ENCODE measurements at places on chromosomes 2 and 18.
A peak's percentile ranks its signal among the peaks of the same experiment; 100 is the strongest.

DNA sequence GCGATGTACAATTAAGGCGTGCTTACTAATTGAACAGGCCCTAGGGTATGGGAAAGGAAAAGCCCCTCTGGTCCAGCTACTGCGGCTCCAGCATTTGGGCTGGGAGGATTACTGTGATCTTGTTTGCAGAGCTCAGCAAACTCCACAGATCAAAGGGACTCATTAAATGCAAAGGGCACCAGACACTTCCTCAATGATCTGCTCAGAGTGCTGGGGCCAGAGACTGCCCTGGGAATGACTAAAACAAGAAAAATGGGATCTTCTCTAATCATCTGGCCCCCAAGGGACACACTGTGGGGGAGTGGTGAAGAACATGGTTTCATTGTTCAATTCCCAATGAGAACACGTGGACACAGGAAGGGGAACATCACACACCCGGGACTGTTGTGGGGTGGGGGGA, 85.0 kb downstream of the MARCHF4 start:
- no peak for DNase-seq

DNA sequence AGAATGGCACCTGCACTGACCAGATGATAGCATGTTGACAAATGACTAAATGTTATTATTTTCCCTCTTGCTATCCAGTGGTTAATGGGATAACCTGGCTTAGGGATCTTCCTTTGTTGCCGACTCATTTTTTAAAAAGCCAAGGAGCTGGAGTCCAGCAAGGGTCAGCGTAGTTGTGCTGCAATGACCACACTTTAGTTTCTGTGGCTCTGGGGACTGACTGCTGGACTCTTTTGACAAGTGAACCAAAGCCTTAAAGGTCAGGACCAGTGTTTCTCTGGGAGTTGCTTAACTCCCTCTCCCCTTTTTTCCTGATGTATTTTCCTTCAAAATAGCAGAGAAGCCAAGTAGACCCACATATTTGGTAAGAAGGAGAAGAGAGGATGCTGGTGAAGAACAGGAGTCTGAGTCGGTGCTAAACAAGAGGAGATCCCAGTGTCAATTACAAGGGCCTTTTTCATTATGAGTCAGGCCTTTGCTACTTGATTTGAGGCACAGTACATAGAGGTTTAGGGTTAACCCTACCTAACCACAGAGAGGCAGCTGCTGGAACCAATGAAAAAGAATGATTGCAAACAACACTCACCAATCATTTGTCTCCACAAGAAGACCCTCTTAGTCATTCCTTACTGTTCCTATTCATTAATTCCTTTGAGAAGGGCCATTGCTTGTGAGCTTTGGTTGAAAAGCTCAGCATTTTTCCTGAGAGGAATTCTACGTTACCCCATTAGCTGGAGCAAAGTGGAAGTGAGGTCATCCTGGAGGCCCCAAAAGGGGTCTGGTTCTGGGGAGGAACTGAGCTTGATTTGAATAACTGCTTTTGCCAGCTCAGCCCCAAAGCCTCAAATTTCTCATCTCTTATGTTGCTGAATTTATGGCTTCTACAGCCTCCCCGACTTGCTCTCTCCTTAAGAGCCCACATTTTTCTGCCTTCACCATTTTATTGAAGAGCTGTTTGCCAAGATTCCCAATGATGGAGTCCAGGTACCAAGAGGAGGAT, 137.6 kb upstream of the HNMT start:
- no peak for DNase-seq

- DNase-seq: peak; percentile 71
Observed at GRCh38 chr2:232875256-232876121, 5.4 kb downstream of the SNORC start.

DNA sequence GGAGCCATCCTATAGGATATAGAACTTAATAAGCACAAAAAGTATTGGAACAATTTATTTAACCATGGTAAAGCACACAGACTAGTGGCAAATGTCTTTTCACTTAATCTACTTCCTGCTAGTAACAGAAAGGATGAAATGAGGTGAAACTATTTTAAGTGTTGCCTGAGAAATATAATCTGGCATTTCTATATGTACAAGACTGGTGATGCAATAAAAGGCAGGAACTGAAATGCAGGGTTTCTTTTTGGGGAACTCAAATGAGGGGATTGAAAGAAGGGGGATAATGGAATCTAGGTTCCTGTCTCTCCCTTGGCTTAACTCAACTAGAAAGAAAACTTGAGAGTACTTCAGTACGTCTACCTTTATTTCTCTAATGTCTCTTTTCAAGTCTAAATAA, 122.3 kb downstream of the MEMO1 start:
- no peak for DNase-seq

DNA sequence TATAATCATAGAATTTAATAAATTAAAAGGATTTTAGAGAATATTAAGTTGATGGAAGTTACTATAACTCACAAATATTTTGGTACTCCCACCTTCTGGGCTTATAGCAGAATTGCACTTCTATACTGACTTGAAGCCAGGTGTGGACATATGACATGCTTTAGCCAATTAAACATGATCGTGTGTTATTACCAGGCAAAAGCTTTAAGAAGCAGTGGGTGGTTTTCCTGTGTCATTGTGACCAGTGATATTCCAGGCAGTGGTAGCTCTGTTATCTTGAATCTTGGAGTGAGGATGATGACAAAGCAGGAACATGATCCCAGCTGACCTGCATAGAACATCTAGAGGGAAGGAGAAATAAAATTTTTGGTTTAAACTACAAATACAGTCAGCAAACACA, 370.9 kb upstream of the ZEB2 start:
- no peak for DNase-seq

DNA sequence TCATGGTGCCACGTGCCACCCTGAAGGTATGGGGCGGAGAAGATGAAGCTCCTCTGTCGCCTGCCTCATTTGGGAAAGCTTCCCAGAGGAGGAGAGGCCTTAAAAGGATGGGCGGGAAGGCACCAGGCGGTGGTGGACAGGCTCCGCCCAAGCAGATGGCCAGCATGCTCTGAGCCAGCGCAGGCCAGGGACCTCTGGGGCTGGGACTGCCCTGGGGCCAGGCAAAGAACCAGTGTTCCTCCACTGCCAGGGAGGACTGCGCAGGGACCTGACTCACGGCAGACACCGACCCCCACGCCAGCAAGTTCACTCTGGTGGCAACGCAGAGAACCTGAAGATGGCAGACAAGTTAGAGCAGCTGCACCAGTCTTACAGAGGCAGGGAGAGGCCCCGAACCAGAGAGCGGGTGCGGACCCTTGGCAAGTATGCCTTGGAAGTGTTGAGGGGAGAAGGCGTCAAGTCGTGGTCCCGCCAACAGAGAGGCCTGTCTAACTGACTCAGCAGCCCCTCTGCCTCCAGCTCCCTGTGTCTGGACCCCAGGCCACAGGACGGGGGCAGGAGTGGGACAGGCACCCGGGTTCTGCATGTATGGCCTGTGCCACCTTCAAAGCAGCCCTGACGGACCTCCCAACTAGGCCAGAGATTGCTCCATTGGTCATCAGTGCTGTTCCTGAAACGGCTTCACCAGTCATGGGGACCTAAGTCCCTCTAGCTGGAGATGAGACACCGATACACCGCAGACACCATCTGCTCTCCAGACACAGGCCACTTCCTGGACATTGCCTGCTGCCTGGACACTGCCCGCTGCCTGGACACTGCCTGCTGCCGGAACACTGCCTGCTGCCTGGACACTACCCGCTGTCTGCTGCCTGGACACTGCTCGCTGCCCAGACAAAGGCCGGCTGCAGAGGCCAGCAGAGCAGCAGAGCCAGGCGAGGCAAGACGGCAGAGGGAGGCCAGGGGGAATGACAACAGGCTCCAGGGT, 124.7 kb downstream of the HDAC4 start:
- no peak for DNase-seq

- no peak for DNase-seq
Observed at GRCh38 chr2:233600386-233600785, 17.0 kb upstream of the UGT1A8 start.

- DNase-seq: no peak
Observed at GRCh38 chr2:152930501-152930900, 212.1 kb downstream of the ARL6IP6 start.

DNA sequence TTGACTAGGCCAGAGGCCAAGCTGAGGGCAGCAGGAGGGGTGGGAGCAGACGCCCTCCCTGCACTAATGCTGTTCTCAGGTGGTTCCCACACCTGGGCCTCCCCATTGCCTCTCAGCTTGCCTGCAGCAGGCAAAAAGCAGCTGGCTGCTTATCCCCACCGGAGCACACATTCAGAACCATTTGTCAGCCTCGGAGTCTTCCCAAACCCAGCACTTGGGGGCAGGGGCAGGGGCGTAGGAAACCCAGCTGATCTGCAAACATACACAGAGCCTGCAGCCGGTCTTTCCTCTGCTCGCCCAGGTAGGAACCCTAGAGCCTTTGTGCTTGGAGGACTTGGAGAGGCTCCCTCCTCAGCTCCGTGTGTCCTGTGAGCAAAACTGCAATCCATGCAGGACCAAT, 249.8 kb downstream of the CYP26B1 start:
- DNase-seq: no peak

DNA sequence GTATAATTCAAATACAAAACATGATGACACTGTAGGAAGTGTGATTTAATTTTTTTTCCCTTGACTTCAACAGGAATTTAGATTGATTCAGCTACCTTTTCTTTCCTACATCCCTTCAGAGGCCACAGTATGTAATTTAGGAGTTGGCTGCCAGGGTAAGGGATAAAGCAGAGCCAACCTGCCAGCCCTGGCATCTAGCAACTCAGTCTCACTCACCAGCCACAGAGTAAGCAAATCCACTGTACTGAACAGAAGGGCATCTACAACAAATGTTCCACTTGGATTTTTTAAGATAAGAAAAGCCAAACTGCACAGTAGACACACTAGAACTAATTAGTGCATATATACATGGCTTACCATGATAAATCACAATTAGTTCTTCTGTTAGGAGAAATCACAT, 54.3 kb upstream of the PEX13 start:
- no peak for DNase-seq

DNA sequence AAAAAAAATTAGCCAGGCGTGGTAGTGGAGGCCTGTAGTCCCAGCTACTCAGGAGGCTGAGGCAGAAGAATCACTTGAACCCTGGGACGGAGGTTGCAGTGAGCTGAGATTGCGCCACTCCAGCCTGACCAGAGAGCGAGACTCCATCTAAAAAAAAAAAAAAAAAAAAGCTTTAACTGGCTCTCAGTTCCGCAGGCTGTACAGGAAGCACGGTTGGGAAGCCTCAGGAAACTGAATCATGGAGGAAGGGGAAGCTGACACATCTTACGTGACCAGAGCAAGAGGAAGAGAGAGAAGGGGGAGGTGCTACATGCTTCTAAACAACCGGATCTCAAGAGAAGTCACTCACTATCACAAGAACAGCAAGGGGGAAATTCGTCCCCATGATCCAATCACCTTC, 505.6 kb upstream of the SLC8A1 start:
- DNase-seq: no peak

GRCh38 chr2:176189681-176190641, 1.5 kb downstream of the HOXD1 start:
- DNase-seq: no peak

DNA sequence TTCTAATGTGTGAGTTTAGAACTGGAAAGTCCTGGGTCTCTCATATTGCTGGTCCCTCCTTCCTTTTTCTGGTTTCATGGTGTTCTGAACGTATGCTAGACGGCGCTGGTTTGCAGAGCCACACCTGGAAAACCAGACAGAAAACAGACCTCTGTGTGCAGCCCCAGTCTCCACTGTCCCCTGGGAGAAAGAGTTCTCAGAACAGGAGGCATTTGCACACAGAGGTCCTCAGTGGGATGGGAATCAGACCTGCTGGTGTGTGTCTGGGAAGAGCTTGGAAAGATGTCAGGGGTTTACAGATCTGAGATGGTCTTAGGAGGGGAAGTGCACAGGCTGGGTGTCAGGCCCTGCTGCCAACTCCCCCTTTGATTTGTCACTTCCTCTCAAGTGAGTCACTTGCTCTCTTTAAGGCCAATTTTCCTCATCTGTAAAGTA, 14.9 kb upstream of the MBP start:
- no peak for DNase-seq

- no peak for DNase-seq
Observed at GRCh38 chr2:205343103-205343502, 339.2 kb upstream of the NRP2 start.

DNA sequence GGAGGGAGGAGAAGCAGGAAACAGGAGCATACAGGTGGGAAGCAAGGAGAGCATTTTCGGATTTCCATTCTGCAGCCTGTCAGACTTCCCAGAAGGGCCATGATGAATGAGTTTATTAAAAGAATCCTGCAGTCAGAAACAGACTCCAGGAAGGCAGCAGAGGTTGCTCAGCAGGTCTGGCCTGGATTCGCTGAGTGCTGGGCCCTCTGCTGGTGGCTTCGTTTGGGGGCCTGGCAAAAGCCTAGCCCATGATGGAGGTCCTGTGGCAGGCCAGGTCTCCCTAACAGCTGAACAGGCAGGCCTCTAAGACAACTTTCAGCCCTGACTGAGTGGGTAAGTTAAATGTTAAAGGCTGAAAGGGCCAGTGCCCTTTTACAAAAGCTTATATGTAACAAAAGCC, 108.2 kb upstream of the CAPN13 start:
- no peak for DNase-seq

- no peak for DNase-seq
Observed at GRCh38 chr2:30894498-30895119, 87.4 kb upstream of the CAPN13 start.

- no peak for DNase-seq
Observed at GRCh38 chr2:151193576-151193975, 68.1 kb downstream of the RBM43 start.

- no peak for DNase-seq
Observed at GRCh38 chr2:6835467-6835866, 30.2 kb downstream of the CMPK2 start.

- DNase-seq: no peak
Observed at GRCh38 chr2:26574066-26574899, 66.9 kb downstream of the CIB4 start.

GRCh38 chr2:47038656-47039488, 116.2 kb downstream of the STPG4 start:
- no peak for DNase-seq

- no peak for DNase-seq
Observed at GRCh38 chr2:239161711-239162140, 239.1 kb downstream of the HDAC4 start.

DNA sequence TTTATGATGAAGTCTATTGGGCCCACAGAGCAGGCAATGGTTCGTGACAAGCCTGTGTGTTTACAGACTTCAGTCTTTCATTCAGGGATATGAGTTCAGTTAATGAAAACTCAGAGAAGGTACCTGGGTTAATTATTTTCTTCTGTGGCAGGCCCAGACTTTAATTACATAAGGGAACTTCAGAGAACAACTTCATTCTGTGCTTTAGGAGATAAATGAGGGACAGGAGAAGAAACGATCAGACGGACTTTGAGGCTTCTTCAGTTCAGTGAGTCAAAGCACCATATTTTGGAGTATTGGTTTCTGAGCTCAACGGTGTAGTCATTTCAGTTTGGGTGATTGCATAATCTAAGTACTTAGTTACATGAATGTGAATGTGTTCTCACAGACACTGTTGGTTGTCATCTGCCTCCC, 203.0 kb upstream of the KCNJ3 start:
- no peak for DNase-seq

DNA sequence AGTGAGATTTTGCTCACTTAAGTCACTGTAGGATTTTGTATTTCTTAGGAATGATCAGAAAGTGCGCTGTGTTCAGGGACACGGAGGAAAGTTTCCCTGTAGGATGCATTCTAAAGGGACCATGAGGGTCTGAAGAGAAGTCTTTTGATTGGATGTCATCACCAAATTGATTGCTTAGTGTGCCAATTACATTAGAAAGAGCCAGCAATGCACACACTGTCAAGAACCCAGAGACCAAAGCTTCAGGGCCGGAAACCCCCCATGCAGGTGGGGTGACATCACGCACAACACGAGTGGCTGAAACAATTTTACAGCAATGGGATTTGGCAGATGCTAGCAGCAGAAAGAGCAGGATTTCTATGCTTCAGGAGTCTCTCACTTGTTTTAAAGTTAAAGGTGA, 242.4 kb downstream of the NAPG start:
- DNase-seq: no peak

GRCh38 chr18:63762518-63762917, 12.7 kb upstream of the SERPINB7 start:
- DNase-seq: no peak

All from frontal cortex (tissue), 4 donors.